ENCODE measurements at places on chromosomes 4 and X.

DNA sequence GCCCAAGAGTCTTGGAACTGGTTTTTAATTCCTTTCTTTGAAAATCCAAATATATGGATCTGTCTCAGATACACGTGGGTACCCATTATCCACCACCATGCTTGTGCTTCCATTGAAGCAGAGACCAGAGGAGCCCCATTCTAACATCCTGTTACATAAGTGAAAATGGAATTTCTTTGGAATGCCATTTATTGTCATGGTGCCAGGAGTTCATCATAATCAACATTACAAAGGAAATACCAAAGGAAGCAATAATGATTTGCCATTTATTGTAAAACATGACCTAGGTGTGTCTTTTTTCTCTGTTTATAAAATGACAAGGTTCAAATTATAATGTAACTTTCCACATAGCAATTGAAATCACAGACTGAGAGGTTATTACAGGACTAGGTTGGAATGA is 61.7 kb downstream of the PALLD start:
- no peak for DNase-seq

- DNase-seq = no peak
Observed at GRCh38 chr4:14234307-14234706, 606.8 kb upstream of the BOD1L1 start.

DNA sequence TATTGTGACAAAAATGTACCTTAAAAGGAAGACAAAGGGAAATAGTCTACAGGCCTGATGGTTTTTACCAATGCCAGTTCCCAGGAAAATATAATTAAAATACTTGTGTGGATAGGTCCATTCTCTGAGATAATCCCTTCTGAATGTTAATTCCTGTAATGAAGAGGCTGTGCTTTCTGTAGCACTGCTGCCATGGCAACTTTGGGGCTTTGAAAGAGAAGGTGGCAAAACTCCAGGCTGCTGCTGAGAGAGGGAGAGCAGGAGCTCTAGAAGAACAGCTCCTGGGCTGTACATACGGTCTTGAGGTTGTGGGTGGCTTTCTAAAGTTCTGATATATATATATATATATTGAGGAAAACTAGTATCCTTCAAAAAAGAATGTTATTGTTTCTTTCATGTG is 125.4 kb downstream of the PDLIM5 start:
- no peak for DNase-seq

- DNase-seq = no peak
Observed at GRCh38 chr4:104818579-104818978, 323.9 kb upstream of the CXXC4 start.

DNA sequence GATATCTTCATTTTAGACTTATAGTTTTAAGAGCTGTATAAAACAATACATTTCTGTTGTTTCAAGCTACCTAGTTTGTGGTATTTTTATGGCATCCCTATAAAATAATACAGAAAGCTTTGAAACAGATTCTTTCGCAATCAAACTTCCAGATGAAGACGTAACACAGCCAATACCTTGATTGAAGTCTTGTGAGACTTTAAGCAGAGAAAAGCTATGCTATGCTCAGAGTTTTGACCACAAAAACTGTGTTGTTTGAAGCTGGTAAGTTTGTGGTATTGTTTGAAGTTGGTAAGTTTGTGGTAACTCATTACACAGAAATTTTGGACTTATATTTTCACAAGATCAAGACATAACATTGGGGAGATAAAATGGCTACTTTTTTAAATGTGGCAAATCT is 201.8 kb upstream of the UGT8 start:
- no peak for DNase-seq

DNA sequence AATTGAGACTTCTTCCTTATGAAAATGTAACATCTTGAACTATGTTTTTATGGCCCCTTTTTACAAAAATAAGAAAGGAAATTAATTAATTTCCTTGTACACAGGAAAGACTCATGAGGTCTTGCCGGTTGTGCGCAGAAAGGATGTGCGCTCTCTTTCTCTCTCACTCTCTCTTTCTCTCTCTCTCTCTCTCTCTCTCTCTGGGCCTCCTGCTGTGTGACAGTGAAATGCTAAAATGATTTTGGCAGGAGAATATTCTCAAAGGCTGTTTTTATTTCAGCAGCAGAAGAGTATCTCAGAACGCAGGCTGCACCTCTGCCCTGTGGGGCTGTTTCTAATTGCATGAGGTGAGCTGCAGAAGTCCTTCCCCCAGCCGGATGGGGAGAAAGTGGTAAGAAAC is 349.0 kb downstream of the MID1IP1 start:
- no peak for DNase-seq

GRCh38 chr4:63790377-63790776 is 618.9 kb downstream of the TECRL start:
- DNase-seq = no peak

DNA sequence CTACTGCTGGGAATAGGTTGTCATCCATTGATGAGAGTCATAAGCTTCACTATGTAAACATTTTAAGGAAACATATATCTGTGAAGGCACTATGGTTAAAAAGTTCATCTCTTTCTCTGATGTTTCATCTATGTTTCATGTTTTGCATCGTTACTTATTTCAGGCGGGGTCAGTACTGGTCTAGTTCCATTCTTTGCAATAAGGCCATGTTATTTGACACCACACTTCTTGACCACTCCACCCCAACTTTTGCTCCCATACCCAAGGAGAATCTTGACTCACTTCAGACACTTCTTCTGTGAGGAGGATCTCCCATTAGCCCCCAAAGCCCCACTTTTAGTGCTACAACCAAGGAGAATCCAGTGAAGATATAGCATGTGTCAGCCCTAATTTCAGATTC is 119.4 kb downstream of the GRIA3 start:
- DNase-seq = no peak

GRCh38 chr4:55444827-55445226 is 49.1 kb downstream of the TMEM165 start:
- no peak for DNase-seq

DNA sequence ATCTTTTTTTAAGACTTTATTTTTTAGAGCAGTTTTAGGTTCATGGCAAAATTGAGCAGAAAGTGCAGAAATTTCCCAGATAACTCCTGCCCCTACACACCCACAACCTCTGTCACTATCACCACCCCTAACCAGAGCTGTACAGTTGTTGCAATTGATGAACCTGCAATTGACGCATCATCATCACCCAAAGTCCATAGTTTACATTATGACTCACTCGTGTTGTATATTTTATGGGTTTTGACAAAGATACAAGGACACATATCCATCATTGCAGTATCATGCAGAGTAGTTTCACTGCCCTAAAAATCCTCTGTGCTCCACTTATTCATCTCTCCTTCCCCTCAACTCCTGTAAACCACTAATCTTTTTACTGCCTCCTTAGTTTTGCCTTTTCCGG is 34.5 kb upstream of the WAS start:
- DNase-seq = no peak

DNA sequence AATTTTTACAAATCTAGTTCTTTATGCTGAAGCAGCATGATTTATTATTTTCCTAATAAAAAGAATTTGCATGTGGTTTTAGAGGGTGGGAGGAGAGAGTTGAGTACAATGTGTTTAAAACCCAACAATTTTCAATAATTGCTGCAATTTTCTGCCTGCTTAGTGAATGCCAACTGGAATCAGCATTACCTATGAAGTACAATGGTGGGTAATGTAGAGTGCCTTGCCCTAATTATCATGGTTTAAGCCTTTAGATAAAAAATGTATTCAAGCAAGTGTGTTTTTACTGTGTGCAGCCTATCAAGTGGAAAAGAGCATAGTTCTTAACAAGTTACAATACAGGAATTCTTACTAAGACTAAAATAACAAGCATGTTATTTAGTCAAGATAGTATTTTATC is 77.9 kb upstream of the ANKRD50 start:
- no peak for DNase-seq

DNA sequence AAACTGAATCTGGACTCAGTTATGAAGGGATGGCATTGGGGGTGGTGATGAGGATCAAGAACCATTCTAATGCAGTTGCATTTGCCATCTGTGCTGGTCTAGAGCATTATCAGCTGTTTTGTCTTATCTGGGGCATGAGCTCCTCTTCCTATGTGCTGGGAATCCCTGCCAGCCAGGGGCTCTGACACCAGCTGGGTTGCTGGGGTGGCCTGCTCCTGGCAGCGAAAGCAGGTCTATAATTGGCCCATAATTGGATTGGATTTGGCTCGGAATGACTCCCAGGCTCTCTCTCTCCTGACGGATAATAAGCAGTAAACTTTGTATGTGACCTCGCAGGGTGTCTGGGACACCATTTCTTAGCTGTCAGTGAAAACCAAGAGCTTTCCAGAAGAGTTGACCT is 34.1 kb downstream of the SMPX start:
- no peak for DNase-seq

DNA sequence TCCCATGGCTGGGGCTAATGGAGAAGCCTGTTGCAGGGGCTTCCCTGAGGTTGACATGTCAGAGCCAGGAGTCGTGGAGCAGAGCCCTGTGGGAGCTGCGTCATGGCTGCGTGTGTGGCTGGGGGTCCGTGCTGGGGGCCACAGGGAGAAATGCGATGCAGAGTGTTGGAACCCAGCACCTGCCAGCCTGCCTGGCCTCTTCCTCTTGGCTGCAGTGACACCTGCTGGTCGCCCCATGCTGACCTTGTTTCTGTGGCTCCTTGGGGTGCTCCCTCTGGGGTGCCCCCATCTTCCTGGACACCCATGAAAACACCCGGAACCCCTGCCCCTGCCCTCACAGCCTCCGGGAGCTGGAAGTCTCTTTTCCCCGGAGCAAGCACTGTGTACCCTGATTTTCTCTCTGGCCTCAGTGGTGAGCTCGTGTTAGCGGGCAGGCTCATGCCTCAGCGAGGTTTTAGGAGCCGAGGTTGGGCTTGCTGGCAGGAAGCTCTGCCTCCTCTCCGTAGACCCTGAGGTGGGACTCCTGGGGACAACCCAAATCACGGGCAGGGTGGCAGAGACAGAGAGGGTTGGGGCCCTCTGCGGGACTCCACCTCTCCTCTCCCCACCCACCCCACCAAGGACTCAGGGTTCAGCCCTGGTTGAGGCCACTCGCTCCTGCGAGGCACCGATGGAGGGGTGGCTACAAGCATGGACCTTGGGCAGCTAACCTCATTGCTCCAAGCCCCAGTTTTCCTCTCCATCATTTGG is 103.7 kb downstream of the SORCS2 start:
- no peak for DNase-seq

DNA sequence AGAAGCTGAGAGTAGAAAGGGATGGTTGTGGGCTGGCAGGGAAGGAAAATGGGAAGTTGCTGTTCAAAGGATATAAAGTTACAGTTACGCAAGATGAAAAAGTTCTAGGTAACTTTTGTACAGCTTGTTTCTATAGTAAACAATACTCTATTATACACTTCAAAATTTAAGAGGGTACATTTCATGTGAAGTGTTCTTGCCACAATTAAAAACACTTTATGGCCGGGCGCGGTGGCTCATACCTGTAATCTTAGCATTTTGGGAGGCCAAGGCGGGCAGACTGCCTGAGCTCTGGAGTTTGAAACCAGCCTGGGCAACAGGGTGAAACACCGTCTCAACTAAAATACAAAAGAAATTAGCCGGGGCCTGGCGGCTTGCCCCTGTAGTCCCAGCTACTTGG is 623.6 kb downstream of the STIM2 start:
- DNase-seq = no peak

GRCh38 chr4:185700048-185700447 is 111.9 kb downstream of the SORBS2 start:
- no peak for DNase-seq

GRCh38 chr4:87038837-87039615 is 104.2 kb downstream of the AFF1 start:
- DNase-seq = peak; percentile 42

GRCh38 chr4:6349896-6350603 is 80.4 kb downstream of the WFS1 start:
- DNase-seq = no peak

DNA sequence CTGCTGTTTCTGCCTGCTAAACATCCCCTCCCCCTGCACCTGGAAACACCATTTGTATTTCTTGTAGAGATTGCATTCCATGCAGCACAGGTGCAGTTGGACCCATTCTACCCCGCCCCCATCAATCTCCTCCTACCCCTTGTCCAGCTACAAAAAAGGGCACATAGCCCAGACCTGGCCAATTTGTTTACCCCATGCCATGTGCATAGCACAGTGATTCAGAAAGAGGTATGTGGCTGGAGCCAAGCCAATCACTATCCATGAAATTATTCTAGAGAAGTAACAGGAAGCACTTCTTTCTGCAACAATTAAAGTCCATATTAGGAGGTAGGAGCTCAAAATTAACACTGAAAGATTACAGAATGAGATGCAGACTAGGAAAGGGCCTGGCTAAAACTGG is 20.2 kb upstream of the TMEM184C start:
- no peak for DNase-seq

DNA sequence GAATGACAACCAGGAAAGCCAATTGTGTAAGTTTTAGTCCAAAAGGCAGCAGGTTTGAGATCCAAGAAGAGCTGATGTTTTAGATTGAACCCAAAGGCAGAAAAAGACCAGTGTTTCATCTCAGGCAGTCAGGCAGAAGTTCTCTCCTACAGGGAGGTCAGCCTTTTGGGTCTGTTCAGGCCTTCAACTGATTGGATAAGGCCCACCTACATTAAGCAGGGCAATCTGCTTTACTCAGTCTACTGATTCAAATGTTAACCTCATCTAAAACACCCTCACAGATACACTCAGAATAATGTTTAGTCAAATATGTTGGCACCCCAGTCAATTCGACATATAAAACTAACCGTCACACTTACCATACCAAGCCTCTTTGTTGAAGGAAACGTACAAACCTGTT is 134.2 kb upstream of the NEIL3 start:
- no peak for DNase-seq

DNA sequence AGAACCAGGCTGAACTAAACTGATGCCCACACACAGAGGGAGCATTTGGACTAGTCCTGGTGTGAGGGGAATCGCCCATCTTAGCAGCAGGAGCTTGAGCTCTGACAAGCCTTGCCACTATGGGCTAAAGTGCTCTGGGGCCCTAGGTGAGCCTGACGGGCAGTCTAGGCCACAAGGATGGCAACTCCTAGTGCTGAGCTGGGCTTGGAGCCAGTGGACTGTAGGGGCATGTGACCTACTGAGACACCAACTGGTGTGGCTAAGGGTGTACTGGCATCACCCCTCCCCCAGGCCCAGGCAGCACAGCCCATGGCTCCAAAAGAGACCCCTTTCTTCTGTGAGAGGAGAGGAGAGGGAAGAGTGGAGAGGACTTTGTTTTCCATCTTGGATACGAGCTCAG is 14.5 kb downstream of the CENPU start:
- DNase-seq = no peak

DNA sequence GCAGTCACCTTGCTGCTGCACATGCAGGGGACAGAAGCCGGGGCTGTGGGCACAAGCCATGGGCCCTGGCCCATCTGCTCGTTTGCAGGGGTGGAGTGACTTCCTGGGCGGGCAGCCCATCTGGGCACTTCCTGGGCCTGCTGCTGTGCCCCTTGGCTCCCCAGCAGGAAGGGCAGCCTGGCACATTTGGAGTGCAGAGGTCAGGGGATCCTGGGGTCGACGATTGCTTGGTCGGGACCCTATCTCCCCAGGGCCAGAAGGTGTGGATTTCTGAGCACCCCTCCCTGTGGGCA is 10.9 kb upstream of the MXD4 start:
- no peak for DNase-seq

- DNase-seq = no peak
Observed at GRCh38 chr4:159428293-159428692, 325.4 kb downstream of the RAPGEF2 start.

- no peak for DNase-seq
Observed at GRCh38 chrX:22534643-22535042, 261.9 kb downstream of the CBLL2 start.

- DNase-seq = no peak
Observed at GRCh38 chrX:64976673-64977040, 407 bp upstream of the ZC4H2 start.

Measured in NCI-H187 (cell line).